ENCODE measurements at places on chromosomes 11 and 22. TPM values are rescaled to one million over a fixed set of nuclear protein-coding genes. Genes with fewer than 3 reads are reported as not detected.

Gene HBD
- total RNA-seq: not detected

Gene TUB
- total RNA-seq: 0.89 TPM

Gene BTBD18
- total RNA-seq: not detected

Gene CENATAC
- 22.7 TPM for total RNA-seq

Gene SEC14L2
- total RNA-seq: 5.2 TPM

Gene C11orf87
- not detected for total RNA-seq

Gene CAPRIN1
- 150 TPM for total RNA-seq

Gene RSF1
- 47.5 TPM for total RNA-seq

Gene SMTNL1
- not detected for total RNA-seq

Gene TTC17
- 85.7 TPM for total RNA-seq

Gene OR8D4
- 1.5 TPM for total RNA-seq

Gene PPFIBP2
- total RNA-seq: 81.1 TPM

Gene LSP1
- total RNA-seq: 28.6 TPM

Gene FIBIN
- 5.1 TPM for total RNA-seq

Gene CYB5R2
- 5.2 TPM for total RNA-seq

Gene MS4A4A
- 7.6 TPM for total RNA-seq

Gene PEX16
- total RNA-seq: 39.6 TPM

Gene FGF19
- not detected for total RNA-seq

Gene NEU3
- 6.1 TPM for total RNA-seq

Gene HEPN1
- not detected for total RNA-seq

Gene CRYBB1
- total RNA-seq: 0.36 TPM

Gene CCDC188
- 0.58 TPM for total RNA-seq

Gene MPPED1
- not detected for total RNA-seq

Gene PLAAT2
- 53.6 TPM for total RNA-seq

Gene SCUBE2
- total RNA-seq: 8.3 TPM

Gene CRELD2
- 36.7 TPM for total RNA-seq

Gene GTSE1
- 2.2 TPM for total RNA-seq

Gene A4GALT
- 6.3 TPM for total RNA-seq

Gene RCN1
- 46.4 TPM for total RNA-seq

Gene OR4D5
- total RNA-seq: 0.81 TPM

Gene C11orf91
- total RNA-seq: not detected

Gene MUC6
- total RNA-seq: not detected

Gene ADM2
- 8.9 TPM for total RNA-seq

Gene GAB2
- total RNA-seq: 29.8 TPM

Gene CBLIF
- total RNA-seq: not detected

Gene ZNF214
- 2.0 TPM for total RNA-seq

Gene CD248
- 13.7 TPM for total RNA-seq

Gene SUSD2
- 1.9 TPM for total RNA-seq

Gene CRYBA4
- not detected for total RNA-seq

Gene CABP4
- total RNA-seq: 1.1 TPM

Gene SERPING1
- total RNA-seq: 78.6 TPM

Gene OR4B1
- total RNA-seq: not detected

Gene IFTAP
- 7.8 TPM for total RNA-seq

Gene PTS
- 33.0 TPM for total RNA-seq

Gene SLC22A8
- total RNA-seq: not detected

Gene CCDC116
- total RNA-seq: 0.49 TPM

Gene LARGE2
- total RNA-seq: 4.2 TPM

Gene GSTP1
- 323 TPM for total RNA-seq

Gene C11orf86
- total RNA-seq: 24.5 TPM

Gene OR4A16
- total RNA-seq: not detected

Gene OR6T1
- not detected for total RNA-seq

Gene ELFN2
- 0.20 TPM for total RNA-seq
